ENCODE measurements at places on chromosomes 12 and 14.

GRCh38 chr14:44070046-44070445 lies 437.0 kb downstream of the FSCB start:
- DNase-seq: no peak

DNA sequence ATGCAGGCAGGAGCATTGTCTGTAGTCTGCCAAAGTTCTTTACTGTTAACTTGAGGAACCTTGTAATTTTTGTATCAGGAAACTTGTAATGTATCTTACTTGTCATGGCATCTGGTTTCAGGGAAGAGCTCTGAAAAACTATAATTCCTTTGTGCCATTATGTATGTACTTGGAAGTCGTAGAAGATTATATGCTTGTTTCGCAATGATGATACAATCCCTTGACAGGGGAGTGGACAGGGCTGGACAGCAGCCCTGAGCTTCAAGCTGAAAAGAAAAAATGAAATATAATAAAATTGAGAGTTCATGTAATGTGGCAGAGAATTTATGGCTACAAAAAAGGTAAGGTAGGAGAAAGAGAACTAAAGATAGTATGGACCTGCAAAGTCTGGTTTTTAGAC lies 7.4 kb upstream of the DLGAP5 start:
- no peak for DNase-seq

DNA sequence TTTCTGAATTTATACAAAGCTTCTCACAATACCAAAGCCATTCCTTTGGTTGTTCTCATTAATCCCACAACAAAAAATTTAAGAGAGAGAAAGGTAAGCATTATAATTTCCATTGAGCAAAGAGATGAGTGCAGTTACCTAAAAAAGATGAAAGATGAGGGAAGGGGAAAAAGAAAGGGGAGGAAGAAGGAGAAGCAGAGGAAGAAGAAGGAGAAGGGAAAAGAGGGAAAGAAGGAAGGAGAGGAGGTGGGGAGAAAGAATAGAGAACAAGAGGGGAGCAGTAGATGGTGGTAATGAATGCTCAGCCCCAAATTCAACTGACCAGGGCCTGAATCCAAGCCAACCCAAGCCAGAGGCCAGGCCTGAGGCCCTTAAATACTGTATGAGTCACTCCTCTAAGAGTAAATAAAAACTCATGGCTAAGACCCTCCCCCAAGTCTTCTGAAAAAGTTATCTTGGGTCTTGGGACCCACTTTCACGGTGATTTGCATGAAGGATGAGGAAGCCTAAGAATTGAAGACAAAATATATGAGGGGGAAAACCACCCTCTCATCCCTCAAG lies 144.6 kb downstream of the ITPR2 start:
- no peak for DNase-seq

GRCh38 chr14:94043111-94043755 lies 17.1 kb downstream of the OTUB2 start:
- no peak for DNase-seq

DNA sequence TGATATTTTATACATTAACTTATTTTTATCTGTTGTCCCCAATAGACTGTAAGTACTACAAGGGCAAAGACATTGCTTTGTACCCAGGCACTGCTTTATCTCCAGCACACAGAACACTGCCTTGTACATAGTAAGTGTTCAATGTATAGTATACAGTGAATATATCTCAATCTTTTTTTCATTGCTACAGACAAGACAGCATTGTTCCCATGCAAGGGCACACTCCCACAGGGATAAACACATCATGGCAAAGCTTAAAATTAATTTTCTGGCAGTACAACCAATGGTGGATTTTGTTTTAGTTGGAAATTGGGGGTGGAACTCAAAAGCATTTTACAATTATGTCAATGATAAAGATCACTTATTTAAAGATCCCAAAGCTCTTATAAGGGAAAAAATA lies 112.3 kb upstream of the EEA1 start:
- DNase-seq: no peak

Data from non-pigmented ciliary epithelial cell (primary cell).